ENCODE measurements at places on chromosomes 13 and 19.

DNA sequence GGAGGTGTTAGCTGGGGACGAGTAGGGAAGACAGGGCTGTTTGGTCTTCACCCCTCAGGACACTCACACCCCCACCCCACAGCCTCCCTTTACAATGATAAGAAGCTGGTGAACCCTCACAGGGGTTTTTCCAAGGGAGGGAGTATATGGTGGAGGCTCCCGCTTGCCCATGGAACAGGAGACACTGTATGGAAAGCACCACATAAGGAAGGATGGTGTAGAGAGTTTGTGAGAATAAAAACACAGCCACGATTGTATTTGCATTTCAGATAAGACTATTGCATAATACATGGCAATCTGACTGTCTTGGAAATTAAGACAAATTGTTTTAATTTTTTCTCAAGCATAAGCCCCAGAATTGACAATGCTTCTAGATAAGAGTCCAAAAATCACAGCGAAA lies 46.9 kb downstream of the TNFSF13B start:
- DNase-seq: no peak

DNA sequence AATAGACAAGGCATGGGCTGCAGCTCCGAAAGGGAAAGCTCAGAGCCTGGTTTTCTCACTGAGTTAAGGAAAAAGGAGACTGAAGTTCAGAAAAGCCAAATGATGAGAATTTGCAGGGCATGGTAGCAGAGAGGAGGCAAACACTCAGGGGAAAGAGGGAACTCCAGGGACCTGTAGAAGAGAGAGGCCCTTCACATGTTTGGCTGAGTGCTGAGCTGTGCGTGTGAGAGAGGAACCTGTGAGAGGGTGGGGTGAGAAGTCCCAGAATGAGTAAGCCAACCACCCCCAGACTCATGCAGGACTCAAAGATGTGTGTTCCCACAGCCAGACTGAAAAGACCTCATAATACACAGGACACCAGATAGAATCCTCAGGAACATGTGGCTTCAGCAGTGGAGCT lies 2.8 kb upstream of the CRYL1 start:
- no peak for DNase-seq

DNA sequence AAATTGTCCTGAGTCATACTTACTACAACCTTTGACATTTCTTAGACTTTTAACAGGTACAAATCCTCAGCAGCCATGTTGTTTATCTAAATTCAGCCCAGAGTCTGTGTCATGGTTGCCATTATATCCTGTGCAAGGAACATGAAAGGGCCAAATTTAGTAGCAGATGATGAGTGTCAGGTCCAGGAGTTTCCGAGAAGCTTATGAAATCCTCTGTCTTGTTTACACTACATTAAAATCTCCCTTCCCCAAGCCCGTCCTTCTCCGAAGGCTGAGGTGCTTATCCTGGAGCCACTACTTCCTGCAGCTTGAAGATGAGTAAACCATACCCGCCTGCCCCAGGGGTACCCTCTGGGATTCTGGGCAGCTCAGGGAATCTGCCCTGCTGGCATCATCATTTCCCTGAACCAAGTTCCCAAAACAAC lies 102.6 kb upstream of the SERP2 start:
- no peak for DNase-seq

- DNase-seq: no peak
These were observed 171.8 kb downstream of the STK24 start for GRCh38 chr13:98405107-98405571.

GRCh38 chr19:47093254-47093653 lies 20.3 kb downstream of the ZC3H4 start:
- DNase-seq: no peak

DNA sequence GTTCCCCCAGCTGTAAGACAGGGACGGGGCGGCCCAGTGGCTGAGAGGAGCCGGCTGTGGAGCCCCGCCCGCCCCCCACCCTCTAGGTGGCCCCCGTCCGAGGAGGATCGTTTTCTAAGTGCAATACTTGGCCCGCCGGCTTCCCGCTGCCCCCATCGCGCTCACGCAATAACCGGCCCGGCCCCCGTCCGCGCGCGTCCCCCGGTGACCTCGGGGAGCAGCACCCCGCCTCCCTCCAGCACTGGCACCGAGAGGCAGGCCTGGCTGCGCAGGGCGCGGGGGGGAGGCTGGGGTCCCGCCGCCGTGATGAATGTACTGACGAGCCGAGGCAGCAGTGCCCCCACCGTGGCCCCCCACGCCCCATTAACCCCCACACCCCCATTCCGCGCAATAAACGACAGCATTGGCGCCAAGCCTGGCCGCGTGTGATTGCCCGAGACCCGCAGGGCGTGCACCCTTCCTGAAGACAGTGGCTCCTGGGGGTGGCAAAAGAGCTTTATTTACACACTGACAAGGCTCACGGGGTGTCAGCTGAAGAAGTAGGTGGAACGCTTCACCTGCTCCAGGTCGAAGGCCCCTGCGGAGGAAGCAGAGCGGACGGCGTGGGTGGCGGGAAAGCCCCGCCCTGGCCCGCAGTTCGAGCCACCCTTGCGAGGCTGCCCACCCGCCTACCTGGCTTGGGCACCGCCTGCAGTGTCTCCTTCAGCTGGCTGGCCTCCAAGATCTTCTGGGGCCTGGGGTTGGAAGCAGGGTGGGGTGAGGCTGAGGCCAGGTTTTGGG lies 16.4 kb downstream of the POLRMT start:
- no peak for DNase-seq

DNA sequence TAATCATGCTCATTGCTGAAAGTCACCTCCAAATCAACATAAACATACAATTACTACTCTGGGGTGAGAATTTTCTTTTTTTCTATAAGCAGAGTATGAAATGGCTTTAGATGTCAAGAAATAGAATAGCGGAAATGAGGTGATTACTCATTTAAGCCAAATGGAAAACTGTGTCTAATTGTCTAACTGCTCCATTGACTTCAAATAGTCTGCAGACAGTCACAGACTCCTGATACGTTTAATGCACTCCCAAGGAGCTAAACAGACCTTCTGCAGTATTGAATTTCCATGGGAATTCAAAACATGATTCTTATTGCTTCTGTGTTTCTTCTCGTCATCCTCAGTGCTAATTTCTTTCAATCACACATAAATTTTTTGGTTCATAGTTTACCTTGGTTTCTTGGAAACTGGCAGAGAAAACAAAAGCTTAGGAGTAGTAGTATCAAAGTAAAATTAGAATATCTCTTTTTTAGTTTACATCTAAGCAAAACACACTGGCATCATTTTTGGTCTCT lies 865.2 kb upstream of the SLC10A2 start:
- DNase-seq: no peak

- no peak for DNase-seq
These were observed 253.0 kb downstream of the PCDH20 start for GRCh38 chr13:61162636-61163035.

- DNase-seq: no peak
These were observed 6.9 kb upstream of the ANGPTL8 start for GRCh38 chr19:11232555-11232954.

Data from heart right ventricle (tissue), 16 donors.